ENCODE measurements at places on chromosomes 7 and 10.

DNA sequence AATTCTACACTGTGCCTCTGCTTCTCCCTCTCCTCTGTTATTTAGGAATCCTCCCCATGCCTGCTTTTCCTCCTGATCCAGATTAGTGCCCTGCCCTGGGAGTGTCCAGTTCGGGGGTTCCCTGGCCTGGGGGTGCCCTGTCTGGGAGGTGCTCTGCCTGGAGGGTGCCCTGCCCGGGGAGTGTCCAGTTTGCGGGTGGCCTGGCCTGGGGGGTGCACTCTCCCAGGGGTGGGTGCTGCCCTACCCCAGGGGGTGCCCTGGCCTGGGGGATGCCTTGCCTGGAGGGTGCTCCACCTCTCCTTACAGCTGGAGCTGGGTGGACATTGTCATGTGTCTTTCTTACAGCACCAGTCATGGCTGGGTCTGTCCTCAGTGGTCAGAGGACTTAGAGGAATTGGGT, 20.2 kb downstream of the RAMP3 start:
- DNase-seq: no peak

- no peak for DNase-seq
Observed at GRCh38 chr10:17049195-17049594, 80.4 kb downstream of the CUBN start.

- DNase-seq: no peak
Observed at GRCh38 chr10:7359356-7359755, 51.5 kb downstream of the SFMBT2 start.

- peak; percentile 37 for DNase-seq
Observed at GRCh38 chr7:113289140-113289740, 170.9 kb upstream of the SMIM30 start.

DNA sequence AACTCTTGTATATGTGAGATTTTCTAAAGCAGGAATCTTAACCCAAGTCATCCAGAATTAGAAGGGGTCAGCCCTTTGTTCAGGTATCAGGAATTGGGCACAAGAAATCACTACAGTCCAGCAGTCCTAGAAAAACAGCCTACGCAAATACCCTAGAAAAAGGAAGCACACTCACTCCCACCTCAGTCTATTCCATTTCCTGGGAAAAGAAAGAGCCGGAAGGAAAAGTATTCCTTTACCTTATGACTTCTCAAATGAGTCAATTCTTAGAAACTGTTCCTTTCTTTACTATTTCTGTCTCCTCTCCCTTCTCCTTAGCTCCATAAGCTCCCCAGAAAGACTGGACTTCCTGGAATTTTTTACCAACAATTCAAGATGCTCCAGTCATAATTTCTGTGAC, 62.7 kb downstream of the DNAJC12 start:
- DNase-seq: no peak

DNA sequence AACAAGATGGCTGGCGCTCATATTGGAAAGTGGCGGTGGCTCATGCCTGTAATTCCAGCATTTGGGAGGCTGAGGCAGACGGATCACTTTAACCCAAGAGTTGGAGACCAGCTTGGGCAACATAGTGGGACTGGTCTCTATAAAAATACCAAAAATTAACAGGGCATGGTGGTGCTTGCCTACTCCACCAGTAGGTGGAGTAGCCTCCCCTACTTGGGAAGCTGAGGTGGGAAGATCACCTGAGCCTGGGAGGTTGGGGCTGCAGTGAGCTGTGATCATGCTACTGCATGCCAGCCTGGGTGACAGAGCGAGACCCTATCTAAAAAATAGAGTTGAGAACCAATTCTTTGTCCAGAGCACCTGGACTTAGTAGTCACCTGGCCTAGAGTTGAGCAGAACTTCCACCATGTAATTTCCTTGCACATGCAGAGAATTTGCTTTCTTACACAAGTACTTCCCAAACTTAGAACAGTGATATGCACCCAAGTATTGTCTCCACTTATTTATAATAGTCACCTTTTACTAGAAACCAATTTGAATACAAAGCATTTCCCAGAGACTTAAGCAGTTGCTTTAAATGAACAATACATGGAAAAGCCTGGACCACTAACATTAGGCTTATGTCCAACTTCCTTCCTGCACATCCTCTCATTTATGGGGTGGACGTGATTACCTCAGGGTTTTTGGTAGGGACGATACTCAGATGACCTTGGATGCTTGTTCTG, 15.9 kb downstream of the LAMB4 start:
- DNase-seq: no peak

DNA sequence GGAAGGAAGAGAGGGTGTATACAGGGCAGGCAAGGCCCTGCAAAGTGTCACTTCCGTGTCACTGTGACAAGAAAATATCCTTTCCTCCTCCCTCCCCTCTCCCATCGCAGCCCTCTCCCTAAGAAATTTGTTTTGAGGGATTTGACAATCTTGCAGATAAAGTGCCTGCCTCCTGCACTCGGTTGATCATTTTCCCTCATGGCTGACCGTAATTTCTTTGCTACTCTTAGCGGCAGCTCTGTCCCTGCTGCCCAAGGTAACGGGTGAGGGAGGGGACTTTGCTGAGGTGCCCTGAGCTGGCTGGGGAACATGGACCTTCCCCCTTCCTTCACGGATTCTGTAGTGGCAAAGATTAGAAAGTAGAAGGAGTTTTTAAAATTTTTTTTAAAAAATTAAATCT, 179.1 kb downstream of the TCF7L2 start:
- no peak for DNase-seq

- peak; percentile 59 for DNase-seq
Observed at GRCh38 chr7:27767374-27767773, 27.4 kb downstream of the TAX1BP1 start.

DNA sequence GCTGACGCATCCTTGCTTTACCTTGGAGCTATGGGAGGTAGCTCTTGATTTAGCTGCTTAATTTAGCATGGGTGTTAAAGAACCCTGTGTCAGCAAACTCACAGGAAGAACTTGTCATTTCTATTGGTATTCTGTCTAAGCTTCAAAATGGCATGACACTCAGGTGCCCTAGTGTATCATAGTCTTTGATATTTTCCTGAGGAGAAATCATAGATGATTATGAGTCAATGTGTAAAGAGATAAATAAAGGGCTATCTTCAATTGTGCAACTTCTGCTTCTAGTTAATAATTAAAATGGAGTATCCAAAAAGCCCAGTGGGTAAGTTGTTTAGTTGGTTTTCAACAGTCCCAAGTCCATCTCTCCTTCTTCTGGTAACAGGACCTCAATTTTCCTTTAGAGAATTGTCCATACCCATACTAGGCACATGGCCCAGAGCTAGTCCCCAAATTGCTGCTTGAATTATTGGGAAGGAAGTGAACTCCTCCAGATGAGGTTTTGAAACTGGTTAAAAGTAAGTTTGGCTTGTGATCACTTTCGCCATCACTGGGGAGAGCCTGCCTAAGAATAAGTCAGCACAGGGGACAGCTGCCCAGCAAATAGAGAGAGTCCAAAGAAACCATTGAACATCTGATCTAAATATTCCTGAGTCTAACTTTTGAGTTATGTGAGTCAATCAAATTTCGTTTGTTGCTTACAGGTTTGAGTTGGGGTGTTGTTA, 169.0 kb upstream of the PHYHIPL start:
- no peak for DNase-seq

DNA sequence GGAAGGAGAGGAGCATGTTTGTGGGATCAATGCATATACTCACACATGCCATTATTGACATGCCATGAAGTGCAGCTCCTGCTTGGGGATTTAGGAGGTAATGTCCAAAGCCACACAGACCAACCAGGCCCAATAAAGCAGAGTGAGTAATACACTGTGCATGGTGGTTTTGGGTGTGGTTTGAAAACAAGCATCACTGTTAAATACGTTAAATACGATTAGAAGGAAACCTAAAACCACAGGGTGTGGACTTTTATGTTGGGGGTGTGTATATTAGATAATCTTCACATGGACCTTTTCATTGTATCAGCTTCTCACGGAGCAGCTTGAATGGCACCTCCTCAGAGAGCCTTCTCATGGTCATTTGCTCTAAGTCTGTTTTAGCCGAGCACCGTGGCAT, 10.4 kb upstream of the EIF3A start:
- peak; percentile 65 for DNase-seq
